Cardiac septum (tissue), 1 donor: ENCODE measurements at places on chromosomes 6 and 20. TPM values are rescaled to one million over a fixed set of nuclear protein-coding genes. Genes with fewer than 3 reads are reported as not detected.

Gene VSTM2L
- 11.1 TPM for total RNA-seq

DNA sequence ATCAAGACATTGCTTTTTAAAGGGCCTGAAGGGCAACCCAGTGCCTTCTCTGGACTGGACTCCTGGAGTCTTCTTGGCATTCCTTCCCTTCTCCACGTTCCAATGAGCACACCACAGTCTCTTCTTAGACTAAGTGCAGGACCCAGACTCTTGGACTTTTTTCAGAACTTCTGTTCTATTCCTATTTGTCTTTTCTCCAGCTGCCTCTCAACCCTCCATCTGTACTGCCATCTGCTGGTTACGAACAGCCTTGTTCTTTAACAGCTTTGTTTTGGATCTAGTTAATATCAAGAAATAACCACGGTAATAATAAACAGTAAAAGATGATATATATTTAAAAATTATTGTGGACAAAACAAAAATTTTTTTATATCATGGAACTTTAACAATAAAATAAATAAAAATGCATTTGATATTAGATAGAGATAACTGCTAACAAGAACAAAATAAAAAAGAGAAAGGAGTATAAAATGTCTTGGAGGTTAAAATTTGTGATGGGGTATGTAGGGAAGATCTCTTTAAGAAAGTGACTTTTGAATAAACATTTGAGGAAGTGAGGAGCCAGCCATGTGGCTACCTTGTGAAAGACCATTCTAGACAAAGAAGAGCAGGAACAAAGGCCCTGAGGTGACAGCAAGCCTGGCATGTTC is 105.1 kb upstream of the HCRTR2 start:
- no peak for DNase-seq

DNA sequence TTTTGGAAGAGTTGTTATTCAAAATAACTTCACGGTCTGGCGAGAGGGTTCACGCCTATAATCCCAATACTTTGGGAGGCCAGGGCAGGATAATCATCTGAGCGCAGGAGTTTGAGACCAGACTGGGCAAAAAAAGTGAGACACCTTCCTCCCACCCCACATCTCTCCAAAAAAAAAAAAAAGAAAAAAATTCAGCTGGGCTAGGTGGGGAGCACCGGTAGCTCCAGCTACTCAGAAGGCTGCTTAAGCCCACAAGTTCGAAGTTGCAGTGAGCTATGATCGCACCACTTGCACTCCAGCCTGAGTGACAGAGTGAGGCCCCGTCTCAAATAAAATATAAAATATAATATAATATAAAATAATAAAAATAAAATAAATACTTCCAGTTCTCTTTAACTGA is 10.4 kb downstream of the OR2B2 start:
- DNase-seq: no peak

Gene PROKR2
- not detected for total RNA-seq

Gene FAM83D
- 0.62 TPM for total RNA-seq

DNA sequence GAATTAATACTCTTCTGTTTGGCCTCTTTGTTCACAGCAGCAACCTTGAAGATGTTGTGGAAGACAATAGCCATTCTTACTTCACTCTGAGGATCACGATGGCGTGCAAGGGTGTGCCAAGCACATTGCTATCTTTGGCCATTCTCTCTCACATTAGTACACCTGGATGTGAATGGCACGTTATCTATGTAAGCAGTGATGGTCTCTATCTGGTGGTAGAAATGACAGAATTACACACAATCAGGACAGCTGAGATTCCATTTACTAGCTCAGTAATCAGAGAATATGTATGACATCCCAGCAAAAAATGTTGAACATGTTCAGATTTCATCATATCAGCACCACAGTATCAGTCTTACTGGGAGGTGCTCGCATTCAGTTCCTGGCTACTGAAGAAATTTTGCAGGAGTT is 116.2 kb downstream of the LCA5 start:
- DNase-seq: no peak

DNA sequence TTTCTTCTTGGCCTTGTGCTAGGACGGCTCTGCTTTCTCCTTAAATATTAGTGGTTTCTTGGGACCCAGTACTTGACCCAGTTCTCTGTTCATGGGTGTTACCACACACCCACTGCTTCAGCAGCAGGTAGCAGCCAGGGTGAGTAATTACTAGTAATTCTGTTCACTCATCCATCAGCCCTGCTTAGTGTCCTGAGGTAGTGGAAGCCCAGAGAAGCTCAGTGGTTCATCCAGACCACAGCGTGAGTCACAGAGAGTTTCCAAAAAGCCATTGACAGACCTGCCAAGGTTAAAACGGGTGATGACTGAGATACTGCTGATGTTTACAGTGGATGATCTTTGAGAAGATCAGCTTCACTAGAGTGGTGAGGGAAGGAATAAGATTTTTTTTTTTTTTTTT is 51.7 kb upstream of the HINT3 start:
- DNase-seq: no peak

DNA sequence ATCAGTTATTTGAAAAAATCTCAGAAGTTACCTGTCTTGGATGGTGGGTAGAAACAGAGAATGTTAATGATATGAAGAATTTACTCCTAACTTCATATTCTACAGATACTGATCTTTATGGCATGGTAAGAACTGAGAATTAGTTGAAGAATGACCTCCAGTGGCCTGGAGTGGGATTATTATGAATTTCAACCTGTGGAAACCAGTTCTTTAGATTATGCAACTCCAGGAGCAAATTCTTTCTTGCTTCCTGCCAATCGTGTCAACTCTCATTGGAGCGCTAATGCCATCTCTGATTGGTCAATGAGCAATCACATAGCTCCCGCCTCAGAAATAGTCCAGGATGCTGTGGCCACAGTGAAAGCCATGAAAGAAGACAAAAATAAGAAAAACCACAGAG is 40.6 kb downstream of the LYRM2 start:
- no peak for DNase-seq

Gene TINAG
- 0.70 TPM for total RNA-seq

DNA sequence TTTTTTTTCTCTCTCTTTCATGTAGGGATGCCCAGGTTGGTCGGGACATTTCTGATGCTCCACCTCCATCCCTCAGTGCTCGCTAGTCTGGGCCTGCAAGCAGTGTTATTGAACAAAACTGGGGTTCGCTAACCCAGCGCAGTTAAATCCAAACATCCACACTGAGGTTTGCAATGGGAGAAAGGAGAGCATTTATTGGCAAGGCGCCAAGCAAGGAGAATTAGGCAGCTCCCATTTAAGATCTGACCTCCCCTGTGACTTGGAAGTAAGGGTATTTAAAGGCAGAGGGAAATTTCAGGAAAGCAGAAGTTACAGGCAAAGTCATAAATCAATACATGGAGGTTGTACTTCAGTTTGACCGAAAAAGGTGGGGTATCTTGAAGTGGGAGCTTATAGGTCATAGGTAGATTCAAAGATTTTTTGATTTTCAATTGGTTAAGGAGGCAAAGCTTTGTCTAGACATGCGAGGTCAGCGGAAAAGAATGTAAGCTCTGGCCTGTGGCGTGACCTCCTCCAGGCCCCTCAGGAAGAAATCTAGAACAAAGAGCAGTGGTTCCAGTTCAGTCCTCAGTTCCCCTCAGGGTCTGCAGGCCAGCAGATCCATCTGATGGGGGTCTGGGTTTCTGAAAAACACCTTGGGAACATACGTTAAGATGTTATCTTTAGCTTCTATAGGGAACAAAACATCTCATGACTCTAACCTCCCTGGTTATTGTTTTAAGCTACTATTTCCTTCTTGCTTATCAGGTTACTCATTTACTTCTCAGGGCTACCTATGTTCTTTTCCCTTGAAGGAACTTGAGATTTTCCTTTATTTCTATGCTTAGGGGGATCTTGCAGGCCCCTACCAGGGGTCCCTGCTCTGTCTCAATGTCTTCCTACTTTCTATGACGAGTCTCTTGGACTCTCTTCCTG is 66.0 kb upstream of the KIF16B start:
- no peak for DNase-seq

Gene TCF15
- total RNA-seq: 4.8 TPM
